ENCODE measurements at places on chromosomes 5 and 9.

- no peak for DNase-seq
Measured at GRCh38 chr9:136053757-136054142, 41.3 kb downstream of the NACC2 start.

- DNase-seq: no peak
Measured at GRCh38 chr9:88802533-88802932, 188.7 kb upstream of the S1PR3 start.

DNA sequence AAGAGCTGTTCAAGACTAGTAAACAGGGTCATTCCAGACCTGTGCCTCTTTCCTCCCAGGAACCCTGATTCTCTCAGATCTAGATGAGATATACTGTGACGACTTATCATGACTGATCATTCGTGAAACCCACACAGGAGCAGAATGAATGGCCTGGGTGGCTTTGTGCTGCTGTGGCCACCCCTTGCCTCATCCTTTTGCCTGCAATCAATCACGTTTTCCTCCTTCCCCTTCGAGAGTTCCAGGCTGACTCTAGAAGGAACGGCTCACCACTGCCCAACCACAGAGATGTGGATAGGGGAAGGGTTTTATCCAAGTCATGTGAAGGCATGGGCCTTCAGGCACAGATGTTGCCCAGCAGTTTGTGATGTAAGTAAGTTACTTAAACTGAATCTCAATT lies 5.8 kb downstream of the ANXA6 start:
- no peak for DNase-seq

GRCh38 chr9:93223260-93224180 lies 39.6 kb downstream of the WNK2 start:
- no peak for DNase-seq

DNA sequence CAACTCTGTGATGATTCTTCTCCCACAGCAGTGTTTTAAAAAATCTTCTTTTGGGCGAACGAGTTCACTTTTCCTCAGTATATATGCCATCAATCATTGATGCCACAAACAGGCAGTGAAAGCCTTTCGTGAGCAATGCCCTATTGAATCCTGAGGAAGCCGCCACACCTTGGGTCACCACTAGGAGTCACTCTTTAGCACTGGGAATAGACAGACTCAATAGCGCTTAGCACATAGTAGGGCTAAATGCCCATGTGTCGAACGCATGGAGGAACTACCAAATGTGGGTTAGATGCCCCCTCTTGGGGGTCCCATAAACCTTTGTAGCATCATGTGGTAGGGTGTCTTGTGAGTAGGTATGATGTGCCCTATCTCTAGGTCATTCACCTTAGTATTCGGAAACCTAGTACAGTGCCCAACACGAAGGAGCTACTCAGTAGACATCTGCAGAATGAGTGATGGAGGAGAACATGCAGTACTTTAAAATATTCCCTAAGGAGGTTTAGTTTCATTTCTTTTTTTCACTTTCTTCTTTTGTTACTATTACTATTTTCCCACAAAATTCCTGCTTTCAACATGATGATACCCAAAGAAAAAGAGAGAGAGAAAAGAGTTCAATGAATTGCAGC lies 603.7 kb downstream of the BNC2 start:
- no peak for DNase-seq

GRCh38 chr5:138647261-138647788 lies 72.1 kb upstream of the HSPA9 start:
- DNase-seq: no peak

- DNase-seq: no peak
Measured at GRCh38 chr5:1167728-1168709, 33.4 kb upstream of the SLC6A19 start.

- DNase-seq: no peak
Measured at GRCh38 chr9:97406620-97407177, 5.2 kb upstream of the TDRD7 start.

DNA sequence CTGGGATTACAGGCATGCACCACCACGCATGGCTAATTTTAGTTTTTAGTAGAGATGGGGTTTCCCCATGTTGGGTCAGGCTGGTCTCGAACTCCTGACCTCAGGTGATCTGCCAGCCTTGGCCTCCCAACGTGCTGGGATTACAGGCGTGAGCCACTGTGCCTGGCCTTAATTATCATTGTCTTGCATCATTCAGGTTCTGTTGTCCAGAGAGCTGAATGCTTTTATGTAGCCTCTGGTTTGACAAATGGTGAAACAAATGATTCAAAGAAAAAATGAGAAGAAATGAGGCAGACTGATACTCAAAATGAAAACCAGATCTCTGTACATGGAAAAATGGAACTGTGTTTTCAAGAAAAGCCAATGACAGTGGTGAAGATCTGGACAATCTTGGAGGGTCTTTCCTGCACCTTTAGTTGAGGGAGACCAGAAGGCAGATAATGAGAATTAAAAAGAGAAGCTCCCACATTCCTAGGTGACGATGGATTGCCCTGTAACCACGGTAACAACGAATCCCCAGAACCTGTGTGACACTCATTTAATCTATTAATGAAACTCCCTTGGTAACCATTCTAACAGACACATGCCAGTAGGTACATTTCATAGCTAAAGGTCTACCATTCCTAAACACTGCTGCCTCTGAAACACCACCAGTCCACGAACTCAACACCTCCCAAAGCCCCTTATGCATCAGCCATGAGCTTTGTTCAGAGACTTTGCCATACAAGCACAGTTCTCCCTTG lies 1.6 kb downstream of the TEX48 start:
- no peak for DNase-seq

GRCh38 chr5:167057665-167058064 lies 1233.8 kb upstream of the WWC1 start:
- DNase-seq: no peak

DNA sequence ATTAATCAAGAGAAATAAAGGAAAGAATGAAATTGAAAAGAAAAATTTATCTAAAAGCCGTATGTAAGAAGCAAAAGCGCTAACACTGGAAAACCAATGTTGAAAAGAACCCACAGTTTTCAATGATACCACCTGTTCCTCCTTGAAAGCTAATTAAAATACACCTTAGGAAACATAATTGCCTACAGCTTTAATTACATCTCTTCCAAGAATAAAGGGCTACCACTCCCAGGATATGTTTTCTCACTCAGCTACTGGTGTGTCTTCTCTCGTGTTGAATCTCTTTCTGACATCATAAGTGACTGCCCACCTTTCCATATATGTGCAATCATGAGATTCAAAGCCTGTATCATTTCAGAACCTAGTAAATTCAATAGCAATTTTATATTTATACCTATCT lies 880.6 kb upstream of the DMAC1 start:
- DNase-seq: no peak

DNA sequence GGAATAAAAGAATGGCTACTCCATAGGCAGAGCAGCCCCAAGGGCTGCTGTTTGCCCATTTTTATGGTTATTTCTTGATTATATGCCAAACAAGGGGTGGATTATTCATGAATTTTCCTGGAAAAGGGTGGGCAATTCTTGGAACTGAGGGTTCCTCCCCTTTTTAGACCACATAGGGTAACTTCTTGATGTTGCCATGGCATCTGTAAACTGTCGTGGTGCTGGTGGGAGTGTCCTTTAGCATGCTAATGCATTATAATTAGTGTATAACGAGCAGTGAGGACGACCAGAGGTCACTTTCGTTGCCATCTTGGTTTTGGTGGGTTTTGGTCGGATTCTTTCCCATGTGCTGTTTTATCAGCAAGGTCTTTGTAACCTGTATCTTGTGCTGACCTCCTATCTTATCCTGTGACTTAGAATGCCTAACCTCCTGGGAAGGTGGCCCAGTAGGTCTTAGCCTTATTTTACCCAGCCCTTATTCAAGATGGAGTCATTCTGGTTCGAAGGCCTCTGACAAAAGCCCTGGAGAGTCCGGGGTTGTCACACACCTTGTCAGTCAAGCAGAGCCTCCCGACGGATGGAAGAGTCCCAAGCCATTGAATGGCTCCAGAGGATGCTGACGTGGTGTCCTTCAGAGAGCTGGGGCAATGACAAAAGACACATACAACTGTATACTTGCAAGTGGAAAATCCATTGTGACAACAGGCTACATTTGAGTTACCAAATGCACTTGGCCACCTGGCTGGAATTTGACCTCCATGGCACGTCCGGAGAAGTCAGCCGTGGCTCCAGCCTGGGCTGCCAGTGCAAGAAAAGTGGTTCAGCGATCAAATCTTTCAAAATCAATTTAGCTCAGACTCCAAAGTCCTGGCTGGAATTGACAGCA lies 67.1 kb upstream of the CLINT1 start:
- no peak for DNase-seq

DNA sequence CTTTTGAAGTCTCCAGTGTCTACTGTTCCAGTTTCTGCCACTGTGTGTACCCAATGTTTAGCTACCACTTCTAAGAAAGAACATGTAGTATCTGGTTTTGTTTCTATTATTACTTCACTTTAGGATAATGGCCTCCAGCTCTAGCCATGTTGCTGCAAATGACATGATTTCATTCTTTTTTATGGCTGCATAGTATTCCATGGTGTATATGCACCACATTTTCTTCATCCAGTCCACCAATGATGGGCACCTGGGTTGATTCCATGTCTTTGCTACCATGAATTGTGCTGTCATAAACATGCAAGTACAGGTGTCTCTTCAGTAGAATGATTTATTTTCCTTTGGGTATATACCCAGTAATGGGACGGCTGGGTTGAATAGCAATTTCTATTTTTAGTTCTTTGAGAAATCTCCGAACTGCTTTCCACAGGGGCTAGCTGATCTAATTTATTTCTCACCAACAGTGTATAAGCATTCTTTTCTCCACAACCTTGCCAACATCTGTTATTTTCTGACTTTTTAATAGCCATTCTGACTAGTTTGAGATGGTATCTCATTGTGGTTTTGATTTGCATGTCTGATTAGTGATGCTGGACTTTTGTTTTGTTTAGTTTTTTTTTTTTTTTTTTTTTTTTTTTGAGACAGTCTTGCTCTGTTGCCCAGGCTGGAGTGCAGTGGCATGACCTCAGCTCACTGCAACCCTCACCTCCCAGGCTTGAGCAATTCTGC lies 68.9 kb downstream of the WDR41 start:
- no peak for DNase-seq

GRCh38 chr9:90271707-90272106 lies 370.9 kb downstream of the DIRAS2 start:
- no peak for DNase-seq

DNA sequence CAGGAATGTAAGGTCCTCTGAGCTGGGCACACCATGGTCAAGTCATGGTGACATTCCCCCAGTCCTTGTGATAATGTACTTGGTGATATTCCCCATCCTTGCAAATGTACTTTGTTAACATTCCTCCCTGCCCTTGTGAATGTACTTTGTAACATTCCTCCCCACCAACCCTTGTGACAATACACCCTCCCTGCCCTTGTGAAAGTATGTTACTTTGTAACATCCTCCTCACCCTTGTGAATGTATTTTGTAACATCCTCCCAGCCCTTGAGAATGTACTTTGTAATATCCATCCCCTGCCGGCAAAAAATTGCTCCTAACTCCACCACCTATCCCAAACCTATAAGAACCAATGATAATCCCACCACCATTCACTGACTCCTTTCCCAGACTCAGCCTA lies 53.3 kb downstream of the RAPGEF6 start:
- no peak for DNase-seq

DNA sequence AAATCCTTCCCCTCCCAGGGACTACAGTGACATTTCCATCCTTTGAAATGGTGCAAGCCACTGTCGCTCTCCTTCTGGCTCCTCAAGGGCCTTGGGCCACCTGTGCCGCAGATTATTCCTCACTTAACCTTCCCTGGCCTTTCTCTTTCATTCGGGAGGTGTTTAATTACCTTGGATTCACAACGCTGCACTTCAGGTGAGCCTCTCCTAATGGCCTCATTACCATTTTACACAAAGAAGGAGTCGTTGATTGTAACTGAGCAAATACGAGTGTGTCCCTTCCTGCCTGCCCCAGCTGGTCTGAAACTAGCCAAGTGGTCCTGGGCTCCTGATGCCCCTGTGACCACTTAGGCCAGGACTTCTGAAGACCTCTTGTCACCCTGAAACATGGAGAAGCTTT lies 205.0 kb downstream of the CRB2 start:
- no peak for DNase-seq

- DNase-seq: no peak
Measured at GRCh38 chr5:53512539-53512938, 32.1 kb downstream of the FST start.

- DNase-seq: no peak
Measured at GRCh38 chr5:114438471-114438870, 76.6 kb downstream of the KCNN2 start.

- no peak for DNase-seq
Measured at GRCh38 chr9:33273972-33274328, 9.1 kb downstream of the CHMP5 start.

- DNase-seq: no peak
Measured at GRCh38 chr9:82308836-82309235, 320.3 kb downstream of the SPATA31D1 start.

- DNase-seq: no peak
Measured at GRCh38 chr5:7667216-7667767, 183.6 kb downstream of the CFAP90 start.

GRCh38 chr5:40853632-40854192 lies 12.5 kb downstream of the CARD6 start:
- no peak for DNase-seq

- no peak for DNase-seq
Measured at GRCh38 chr5:161058781-161059180, 206.8 kb upstream of the ATP10B start.

DNA sequence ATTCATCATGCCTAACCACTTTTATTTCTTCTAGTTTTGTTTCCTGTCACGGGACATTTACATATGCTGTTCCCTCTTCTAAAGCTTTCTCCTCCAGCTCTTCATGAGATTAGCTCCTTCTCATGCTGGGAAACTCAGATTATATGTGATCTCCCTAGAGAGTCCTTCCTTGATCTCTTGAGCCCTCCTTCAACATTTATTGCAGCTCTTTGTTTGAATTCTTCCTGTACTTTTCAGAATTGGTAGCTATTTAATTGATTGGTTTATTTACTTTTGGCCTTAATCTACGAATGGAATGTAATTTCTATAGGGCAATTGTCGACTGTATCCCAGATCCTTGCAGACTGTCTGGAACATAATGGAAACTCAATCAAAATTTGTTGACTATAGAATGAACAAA lies 9.7 kb upstream of the TRPM3 start:
- DNase-seq: no peak

DNA sequence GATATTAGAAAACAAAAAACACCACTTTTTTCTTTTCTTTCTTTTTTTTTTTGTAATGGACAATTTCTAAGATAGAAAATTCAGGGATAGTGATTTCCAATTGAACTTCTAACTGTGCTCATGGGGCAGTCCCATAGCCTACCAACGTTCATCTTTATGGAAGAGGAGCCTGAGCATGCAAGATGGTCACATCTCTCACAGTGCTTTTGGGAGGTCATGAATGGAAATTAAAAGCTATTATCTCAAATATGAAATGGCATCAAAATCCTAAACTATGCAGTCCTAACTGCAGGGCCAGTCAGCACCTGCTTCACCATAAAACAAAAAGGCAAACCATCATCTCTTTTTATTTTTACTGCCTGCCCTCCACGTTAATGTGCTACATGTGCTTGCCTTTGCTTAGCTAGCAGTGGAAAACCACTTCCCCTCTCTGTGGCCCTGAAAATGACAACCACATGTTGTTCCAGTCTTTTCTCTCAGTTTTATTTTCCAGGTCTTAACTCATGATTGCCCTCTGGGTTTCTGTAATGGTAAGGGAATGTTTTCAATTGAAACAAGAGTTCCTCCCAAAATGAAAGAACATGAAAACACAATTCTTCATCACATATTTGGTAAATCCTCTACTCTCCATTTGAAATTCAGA lies 16.7 kb downstream of the IFNB1 start:
- DNase-seq: no peak
